ENCODE measurements at places on chromosomes 7 and 10.

GRCh38 chr7:140489026-140489359 lies 9.7 kb upstream of the MKRN1 start:
- DNase-seq: no peak

DNA sequence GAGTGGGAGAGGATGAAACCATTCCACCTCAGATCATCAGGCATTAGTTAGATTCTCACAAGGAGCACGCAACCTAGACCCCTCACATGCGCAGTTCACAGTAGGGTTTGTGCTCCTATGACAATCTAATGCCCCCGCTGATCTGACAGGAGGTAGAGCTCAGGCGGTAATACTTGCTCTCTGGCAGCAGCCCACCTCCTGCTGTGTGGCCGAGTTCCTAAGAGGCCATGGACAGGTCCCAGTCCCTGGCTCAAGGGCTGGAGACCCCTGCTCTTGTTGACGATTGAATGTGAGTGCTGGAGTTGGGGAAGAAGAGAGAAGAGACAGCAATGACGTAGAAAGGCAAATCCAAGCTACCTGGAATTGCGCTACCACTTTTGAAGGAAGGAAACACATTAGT lies 267.2 kb downstream of the TFEC start:
- DNase-seq: no peak

DNA sequence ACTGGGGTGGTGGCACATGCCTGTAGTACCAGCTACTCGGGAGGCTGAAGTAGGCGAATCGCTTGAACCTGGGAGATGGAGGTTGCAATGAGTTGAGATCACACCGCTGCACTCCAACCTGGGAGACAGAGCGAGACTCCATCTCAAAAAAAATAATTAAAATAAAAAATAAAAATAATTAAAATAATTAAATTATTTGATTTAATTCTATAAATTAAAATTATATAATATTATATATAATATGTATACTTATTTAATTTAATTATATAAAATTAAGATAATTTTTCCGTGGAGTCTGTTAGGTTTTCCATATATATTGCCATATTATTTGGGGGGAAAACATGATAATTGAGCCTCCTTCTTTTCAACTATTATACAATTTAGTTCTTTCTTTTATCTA lies 12.0 kb downstream of the WIPF3 start:
- DNase-seq: no peak

DNA sequence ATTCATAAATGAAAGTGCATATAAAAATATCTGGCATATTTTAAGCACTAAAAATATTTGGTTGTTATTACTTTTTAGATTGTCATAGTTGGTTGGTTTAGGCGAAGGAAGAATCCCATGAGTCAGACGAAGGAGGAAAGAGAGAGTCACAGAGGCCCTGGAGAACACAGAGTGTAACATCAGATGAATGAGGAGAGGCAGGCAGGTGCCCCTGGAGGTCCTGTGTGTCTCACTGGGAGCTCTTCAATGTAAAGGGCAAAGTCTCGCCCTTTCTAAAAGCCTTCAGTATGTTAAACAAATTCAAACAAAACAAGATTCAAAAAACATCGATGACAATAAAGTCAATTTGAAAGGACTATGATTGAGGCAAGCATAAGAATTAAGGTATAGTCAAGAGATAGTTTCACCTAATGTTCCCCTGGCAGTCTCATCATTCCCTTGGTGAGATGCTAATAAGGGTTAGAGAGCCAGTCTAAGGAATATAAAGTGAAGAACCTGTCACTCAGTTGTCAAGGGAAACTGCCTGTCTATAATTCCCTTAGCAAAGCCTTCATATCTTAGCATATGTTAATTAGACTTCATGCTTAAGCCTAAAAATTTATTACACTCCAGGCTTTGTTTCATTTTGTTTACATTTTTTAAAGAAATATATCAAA lies 194.3 kb downstream of the TPK1 start:
- no peak for DNase-seq

- no peak for DNase-seq
These were observed 13.2 kb upstream of the FRMPD2 start for GRCh38 chr10:48287417-48288391.

All from stimulated activated CD4-positive, alpha-beta T cell treated with anti-CD3 and anti-CD28 coated beads, Interleukin-4, amount 100 ng/mL, for 24 hours (primary cell).